ENCODE measurements at places on chromosomes 3 and 15.

GRCh38 chr15:33311312-33311971 lies 675 bp downstream of the RYR3 start:
- no peak for DNase-seq

DNA sequence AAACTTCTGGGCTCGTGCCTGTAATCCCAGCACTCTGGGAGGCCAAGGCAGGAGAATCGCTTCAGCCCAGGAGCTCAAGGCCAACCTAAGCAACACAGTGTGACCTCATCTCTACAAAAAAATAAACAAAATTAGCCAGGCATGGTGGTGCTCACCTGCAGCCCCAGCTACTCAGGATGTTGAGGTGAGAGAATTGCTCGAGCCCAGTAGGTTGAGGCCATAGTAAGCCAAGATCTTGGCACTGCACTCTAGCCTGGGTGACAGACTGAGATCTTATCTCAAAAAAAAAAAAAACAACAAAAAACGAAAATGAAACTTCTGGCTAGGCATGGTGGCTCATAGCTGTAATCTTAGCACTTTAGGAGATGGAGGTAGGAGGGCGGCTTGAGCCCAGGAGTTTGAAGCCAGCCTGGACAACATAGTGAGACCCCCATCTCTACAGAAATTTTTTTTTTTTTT lies 53.7 kb downstream of the PIK3CB start:
- DNase-seq = no peak

GRCh38 chr3:40073310-40074007 lies 236.0 kb upstream of the EIF1B start:
- DNase-seq = no peak

GRCh38 chr15:96037584-96037983 lies 292.9 kb upstream of the NR2F2 start:
- no peak for DNase-seq

DNA sequence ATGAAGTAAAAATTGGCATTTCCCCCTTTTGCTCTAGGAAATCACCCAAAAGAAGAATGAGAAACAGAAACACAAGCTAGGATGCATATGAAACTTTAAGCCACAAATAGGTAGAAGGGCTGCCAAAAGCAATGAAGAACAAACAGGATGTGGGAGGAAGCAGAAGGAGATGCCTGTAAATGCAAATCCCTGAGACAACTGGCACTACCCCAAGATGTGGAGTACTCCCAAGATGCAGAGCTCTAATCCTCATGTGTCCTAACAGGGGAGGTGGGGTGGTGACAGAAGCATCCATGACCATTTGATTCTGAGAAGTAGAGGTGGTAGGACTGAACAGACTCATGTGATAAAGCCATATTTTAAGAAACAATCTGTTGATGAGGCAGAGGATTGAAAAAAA lies 31.9 kb upstream of the ZNF280D start:
- no peak for DNase-seq

DNA sequence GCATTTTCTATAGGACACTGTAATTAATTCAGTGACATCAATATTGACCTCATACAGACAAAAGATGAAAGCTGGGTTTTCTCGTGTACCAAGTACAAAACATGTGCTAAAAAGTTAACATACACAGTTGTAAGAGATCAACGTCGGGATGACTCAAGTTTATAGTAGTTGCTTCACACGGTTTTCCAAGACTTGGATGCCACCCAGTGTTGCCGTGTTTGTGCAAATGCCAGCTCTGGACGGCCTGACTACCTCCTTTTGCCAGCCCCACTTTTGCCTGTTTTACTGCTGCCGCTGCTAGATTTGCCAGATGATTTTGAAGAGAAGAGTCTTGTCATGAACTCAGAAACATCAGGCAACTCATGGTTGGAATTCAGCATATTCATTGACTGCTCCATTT lies 17.6 kb downstream of the EMC7 start:
- DNase-seq = peak; percentile 56

DNA sequence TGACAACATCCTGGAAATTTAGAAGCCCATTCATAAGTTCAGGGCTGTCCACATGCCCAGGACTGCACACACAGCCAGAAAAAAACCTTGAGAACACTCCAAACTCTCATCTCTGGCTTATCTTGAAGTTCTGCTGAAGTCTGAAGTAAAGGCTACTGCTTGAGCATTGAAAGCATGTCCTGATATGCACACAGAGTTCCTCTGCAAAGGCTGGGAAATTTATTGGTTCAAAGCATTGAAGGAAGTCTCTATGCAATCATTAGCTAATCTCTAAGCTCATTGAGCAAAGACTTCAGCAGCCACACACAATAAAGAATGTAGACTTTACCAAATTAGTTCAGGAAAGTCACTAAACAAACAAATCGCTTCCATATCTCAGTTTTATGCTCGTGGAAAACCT lies 162.0 kb upstream of the STT3B start:
- no peak for DNase-seq

- DNase-seq = no peak
Observed at GRCh38 chr15:69304182-69304545, 5.5 kb downstream of the PAQR5 start.

GRCh38 chr15:88646088-88646405 lies 7.2 kb downstream of the ISG20 start:
- DNase-seq = no peak

DNA sequence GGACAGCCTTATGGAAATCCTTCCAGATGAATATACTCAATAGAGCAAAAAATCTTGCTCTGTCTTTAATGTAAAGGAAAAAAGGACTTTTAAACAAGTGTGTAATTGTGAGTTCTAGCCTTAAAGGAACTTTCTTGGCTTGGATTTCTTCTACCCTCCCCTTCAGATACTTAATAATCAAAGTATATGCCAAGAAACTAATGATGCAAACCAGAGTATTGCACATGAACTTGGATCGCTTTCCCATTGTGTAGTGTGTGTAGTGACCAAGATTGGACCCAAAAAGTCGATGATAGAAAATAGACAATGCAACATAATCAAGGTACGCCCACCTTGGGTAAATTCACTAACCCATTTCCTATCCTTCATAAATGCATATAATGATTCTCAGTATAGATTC lies 123.8 kb downstream of the TIGIT start:
- no peak for DNase-seq

- no peak for DNase-seq
Observed at GRCh38 chr3:143002727-143003126, 1.4 kb downstream of the U2SURP start.

DNA sequence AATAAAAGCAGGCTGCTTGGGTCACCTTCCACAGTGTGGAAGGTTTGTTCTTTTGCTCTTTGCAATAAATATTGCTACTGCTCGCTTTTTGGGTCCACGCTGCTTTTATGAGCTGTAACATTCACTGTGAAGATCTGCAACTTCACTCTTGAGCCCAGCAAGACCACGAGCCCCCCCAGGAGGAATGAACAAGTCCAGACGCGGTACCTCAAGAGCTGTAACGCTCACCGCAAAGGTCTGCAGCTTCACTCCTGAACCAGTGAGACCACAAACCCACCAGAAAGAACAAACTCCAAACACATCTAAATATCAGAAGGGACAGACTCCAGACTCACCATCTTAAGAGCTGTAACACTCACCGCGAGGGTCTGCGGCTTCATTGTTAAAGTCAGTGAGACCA lies 47.5 kb upstream of the CCR4 start:
- no peak for DNase-seq

DNA sequence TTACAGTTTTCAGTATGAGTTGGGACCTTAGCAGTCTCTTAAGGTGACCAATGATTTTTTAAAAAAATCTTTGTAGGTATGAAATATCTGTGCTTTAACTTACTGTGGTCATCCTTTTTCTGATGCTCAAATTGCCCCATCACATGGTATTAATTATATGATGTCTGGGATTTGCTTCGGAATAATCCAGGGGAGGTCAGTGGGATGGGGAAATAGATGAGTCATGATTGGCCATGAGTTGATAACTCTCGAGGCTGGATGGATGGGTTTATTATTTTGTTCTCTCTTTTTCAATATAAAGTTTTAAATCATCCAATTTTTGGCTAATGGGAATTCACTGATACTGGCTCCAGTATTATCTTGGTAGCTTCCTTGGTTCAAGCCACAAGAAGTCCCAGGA lies 370.3 kb upstream of the TPM1 start:
- DNase-seq = no peak

DNA sequence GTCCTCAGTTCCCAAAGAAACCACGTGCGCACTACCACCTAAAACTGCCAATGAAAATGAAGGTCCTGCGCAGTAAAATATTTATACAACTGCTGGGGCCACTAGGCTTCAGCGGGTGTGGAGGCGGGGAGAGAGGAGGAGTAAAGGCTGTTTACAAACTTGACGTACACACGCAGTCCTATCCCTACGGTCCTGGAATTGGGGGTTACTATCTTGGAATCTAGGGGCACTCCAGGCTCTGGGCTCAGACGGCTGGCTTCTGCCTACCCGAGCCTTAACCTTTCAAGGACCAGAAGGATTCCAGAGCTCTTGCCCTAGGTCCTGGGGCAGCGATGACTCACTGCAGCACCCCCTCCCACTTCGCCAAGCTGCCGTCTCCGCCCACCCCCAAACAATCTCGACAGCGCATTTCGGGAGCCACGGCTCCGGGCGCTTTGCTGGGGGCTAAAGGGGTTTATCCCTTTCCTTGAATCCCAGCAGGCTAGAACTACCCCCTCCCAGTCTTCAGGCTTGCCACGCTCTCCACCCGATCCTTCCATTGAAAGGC lies 3.0 kb downstream of the ADAMTS9 start:
- peak; percentile 70 for DNase-seq

GRCh38 chr15:77773903-77774302 lies 141.2 kb upstream of the LINGO1 start:
- DNase-seq = no peak

GRCh38 chr3:115099134-115099985 lies 47.7 kb downstream of the ZBTB20 start:
- DNase-seq = no peak

GRCh38 chr15:42727750-42728381 lies 9.1 kb downstream of the CDAN1 start:
- DNase-seq = no peak
